Left kidney (tissue), 8 donors: ENCODE measurements at places on chromosomes 1 and 21.

DNA sequence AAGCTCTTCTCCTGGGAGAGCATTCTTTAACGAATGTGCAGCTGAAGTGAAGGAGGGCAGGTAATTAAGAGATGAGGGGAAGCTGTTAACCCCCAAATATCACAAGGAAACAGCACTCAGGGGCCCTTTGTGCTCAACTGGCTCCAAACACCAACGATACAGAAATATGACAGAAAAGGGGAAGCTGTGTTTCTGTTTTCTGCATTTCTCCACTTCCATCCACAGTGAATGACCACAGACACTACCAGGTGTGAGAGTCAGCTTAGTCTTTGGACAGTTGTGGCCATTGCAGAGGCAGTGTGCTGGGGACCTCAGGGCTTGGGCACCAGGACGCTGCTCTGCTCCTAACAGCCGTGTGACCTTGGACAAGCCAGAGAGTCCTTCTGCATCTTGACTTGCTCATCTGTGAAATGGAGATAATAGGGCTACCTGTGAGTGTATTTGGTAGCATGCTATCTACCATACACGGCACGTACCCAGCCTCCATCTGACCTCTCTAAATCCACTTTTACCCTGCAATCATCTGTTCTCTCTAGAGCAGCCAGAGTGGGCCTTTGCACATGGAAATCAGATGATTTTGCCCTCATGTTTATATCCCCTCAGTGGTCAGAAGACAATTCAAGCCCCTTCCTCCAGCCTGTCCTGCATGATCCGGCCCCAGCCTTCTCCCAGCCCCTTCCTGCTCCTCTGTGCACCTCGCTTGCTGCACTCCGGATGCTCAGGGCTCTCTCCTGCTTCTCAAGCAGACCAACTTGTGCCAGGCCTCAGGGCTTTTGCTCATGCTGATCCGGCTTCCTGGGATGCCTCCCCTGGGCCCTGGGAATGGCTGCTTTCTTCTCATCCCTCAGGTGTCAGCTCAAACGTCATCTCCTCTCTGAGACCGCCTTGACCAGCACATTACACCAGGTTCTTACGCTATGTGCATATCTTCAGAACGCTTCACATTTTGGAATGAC, 4.7 kb upstream of the TINAGL1 start:
- DNase-seq = no peak

DNA sequence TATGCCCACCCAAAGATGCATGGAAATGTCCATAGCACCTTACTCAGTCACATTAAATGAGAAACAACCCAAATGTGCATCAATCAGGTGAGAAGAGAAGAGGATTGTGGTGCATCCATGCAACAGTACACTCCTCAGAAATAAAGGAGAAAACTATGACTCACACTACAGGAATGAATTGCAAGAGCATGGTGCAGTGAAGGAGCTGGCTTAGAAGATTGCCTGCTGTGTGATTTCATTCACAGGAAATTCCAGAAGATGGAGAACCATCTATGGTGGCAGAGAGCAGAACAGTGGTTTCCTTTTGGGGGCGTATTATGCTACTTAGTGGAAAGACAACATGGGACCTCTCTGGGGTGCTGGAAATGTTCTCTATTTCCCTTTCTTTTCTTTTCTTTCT, 278.6 kb upstream of the AJAP1 start:
- no peak for DNase-seq

GRCh38 chr1:198162091-198162767, 5.4 kb downstream of the NEK7 start:
- no peak for DNase-seq

DNA sequence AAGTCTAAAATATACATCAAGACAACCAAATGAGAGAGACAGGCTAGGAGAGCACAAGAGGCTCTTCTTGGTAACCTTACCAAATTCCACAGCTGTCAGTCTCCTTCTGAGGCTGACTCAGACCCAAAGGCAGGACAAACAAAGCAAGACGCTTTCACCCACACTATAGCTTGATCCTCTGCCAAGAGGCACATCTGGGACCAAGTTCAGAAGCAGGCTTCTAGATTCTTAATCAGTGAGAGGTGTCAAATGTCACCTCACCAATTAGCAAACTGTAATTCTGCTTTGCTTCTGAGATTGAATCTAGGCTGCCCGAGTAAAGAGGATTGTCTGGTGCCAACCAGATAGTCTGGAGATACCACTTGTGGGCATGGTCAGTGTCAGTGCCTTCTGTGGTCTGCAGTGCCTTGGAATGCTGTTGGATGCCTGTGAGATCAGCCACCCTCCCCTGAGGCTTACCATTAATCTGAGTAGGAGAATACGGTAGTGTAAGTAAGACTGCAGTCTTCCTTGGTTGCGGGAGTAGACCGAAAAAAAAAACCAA, 151.0 kb downstream of the FMN2 start:
- DNase-seq = no peak

GRCh38 chr1:26289158-26290059, 9.5 kb downstream of the SH3BGRL3 start:
- no peak for DNase-seq

DNA sequence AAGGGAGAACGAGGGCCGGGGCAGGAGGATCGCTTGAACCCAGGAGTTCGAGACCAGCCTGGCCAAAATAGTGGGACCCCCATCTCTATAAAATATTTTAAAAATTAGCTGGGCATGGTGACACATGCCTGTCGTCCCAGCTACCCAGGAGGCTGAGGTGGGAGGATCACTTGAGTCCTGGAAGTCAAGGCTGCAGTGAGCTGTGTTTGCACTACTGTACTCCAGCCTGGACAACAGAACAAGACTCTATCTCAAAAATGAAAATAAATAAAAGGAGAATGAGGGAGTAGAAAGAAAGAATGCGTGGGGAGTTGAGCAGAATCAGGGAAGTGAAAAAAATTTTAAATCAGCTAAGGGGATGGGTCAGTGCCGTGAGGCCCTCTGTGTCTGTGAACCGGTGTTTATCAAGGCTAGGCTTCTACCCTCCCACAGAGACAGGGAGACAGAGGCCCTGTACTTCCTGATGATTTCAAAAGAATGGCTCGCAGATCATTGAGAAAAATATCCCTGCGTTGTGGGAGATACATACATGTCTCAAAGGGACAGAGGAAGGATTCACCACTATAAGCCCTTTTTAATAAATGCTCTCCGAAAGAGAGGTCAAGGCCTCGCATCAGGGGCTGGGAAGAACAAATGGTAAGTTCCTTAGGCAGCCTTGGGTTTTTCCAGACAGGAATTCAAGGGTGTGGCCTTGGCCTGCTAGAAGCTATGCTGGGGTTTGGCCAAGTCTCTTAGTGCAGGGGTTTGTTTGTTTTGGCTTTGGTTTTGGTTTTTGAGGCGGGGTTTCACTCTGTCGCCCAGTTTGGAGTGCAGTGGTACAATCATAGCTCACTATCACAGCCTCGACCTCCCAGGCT, 20.7 kb downstream of the IL10RB start:
- DNase-seq = no peak

GRCh38 chr21:45468971-45469272, 64.0 kb downstream of the COL18A1 start:
- DNase-seq = no peak

DNA sequence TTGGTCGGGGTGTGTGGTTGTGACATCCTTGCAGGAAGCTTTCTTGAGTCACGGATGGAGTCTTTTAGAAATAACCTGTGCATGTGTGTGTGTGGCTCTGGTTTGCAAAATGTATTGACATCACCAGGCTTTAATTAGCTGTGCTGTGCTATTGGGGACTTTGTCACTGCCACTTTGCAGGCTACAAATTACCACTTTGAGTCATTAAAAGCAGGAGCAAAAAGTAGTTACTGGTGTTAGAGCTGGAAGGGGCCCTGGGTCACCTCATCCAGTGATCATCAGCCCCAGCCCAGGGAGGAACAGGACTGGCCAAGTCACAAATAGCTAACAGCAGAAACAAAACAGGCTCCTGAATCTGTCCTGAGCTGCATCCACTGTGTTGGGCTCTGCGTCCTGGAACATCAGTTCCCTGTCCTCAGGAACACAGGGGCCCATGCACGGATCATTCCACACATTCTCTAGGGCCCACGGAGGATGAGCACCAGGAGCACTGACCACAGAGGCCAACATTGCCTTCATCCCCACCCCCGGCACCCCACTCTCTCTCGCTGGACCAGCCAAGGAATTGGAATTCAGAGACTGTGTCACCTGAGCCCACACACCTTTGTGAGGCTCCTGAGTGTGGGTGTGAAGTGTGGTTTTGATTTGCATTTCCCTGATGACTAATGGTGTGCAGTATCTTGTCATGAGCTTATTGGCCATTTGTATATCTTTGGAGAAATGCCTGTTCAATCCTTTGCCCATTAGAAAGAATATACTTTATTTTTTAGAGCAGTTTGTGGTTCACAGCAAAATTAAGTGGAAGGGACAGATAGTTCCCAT, 280.1 kb upstream of the C1orf174 start:
- no peak for DNase-seq

GRCh38 chr1:42682739-42683531, 717 bp downstream of the YBX1 start:
- DNase-seq = no peak

GRCh38 chr1:44862829-44863401, 19.9 kb upstream of the PTCH2 start:
- no peak for DNase-seq
